Stimulated activated CD8-positive, alpha-beta memory T cell treated with anti-CD3 and anti-CD28 coated beads, Interleukin-4, amount 100 ng/mL, for 4 hours (primary cell): ENCODE measurements at places on chromosomes 11 and 22.

DNA sequence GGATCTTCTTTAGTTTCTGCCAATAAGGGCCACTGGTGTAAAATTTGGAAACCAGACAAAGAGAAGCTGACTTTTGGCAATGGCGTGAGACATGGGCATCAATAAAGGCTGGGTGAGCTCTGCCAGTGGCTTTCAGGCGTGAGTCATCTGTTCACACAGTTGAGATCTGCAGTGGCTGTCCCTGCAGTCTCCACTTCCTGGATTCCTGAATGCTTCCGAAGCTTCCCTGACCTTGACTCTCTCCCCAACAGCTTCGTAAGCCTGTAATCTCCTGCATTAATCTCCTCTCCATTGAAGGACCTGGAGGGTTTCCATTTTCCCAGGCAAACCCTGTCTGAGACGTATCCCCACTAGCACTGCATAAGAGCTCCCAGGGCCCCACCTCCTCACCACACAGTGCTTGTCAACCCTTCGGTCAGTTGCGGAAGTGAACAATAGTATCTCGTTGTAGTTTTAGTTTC lies 574.7 kb downstream of the TBC1D22A start:
- no peak for DNase-seq

DNA sequence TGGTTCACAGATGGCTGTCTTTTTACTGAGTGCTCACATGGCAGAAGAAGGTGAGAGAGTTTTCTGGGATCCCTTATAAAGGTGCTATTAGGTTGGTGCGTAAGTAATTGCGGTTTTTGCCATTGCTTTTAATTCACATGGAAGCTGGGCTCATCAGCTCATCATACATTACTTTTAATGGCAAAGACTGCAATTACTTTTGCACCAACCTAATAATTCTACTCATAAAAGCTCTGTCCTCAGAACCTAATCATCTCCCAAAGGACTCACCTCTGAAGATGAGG lies 23.0 kb downstream of the RCN1 start:
- DNase-seq = no peak

DNA sequence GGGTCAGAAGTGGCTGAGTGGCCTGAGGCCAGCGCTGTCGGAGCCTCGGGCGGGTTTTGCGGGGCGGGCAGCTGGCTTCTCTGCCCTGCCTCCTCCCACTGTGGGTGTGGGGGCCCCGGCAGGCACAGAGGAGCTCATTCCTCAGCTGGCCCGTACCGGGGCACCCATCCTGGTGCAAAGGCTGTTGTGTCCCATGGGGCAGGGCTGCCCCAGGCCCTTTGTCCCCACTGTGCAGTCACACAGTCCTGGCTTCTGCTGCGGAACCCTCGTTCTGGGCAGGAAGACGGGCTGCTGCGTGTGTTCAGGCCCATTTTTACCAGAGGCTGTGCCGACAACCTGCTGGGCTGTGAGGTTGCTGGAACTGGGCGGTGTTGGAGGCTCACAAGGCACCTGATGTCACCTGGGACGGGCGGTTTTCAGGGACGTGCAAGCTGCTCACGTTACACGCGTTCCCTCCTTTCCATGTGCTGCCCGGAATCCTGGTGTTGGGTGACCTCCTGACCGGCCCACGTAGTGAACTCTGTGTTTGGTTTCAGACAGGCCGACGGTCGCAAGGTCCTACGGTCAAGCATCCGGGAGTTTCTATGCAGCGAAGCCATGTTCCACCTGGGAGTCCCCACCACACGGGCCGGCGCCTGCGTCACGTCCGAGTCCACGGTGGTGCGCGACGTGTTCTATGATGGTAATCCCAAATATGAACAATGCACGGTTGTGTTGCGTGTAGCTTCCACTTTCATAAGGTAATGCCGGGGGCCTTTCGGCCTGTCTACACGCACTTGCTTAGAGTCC lies 5.2 kb downstream of the SELENOO start:
- DNase-seq = no peak

- no peak for DNase-seq
Measured at GRCh38 chr22:49078076-49078710, 749.5 kb downstream of the BRD1 start.
